ENCODE measurements at places on chromosomes 2 and 18.

DNA sequence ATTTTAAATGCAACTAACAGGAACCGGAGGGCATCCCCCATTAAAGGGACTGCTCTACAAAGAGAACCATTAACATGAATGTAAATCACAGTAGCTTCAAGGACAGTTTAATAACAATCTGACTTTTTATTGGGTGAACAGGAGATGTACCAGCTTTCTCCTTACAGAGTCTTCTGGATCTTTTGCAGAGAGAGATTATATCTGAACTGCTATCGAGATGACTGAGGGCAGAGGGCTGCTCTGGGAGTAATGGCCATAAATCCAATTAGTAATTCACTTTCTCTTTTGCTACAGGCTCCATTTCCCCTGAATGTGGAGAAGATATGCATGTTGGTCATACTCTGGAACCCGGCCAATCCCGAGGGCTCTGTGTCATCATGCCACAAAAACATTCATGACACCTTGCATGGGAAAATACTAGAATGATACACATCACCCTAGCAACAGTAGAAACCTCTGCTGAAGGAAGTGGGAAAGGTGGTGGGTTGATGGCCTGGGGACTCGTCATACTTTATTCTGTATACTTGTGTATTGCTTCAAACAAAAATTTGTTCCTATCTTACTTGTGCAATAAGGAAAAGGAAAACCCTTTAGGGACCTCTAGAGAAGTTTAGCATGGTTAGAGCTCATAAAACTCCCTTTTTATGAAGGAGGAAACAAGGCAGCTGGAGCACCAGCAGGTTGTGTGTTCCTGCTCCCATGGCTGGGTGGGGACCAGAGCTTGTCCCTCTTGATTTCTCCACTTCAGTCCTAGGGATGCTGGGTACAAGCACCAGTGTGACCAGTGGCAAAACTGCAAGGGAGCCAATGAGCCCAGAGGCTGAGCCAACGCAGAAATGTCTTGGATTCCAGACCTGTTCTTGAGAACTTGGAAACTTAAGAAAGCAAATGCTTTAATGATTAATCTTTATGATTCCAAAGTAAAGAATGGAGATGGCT, 26.0 kb downstream of the CTAGE1 start:
- DNase-seq, result no peak

GRCh38 chr18:2442006-2442405, 129.3 kb downstream of the METTL4 start:
- DNase-seq, result no peak

- no peak for DNase-seq
Observed at GRCh38 chr2:41932241-41933045, 115.4 kb upstream of the PKDCC start.

DNA sequence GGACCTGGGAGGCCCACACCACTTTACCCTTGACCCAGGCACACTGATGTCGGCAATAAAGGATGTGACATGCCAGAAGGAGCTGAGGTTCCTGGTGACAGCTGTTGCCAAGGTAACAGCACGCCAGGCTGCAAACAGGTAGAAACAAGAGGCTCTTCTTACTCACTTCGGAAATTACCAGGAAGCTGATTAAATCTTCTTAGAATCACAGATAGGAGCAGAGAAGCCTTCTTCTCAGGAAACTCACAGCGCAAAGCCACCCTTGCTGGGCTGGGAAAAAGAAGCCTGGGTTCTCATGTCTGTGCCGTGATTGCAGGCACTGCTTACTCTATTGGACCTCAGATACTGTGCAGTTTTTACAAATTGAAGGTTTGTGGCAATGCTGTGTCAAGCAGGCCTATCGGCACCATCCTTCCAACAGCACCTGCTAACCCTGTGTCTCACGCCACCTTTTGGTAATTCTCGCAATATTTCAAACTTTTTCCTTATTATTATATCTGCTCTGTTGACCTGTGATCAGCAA, 61.0 kb upstream of the TAF1B start:
- no peak for DNase-seq

DNA sequence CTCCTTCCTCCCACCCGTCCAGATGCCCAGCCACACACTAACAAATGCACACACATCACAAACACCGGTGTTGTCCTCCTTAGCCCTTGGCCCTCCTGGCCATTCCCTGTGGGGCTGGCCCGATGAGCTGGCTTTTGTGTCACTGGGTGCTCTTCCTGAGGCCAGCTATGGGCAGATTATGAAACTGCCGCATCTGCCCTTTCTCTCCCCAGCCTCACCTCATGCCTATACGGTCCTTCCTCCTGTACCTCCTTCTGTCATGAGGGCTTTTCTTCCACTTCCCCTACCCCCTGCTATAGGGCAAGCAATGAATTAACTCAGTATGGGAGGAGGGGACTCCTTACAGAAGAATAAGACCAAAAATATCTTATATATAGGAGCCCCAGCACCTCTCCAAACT, 10.3 kb upstream of the INO80C start:
- DNase-seq, result no peak

DNA sequence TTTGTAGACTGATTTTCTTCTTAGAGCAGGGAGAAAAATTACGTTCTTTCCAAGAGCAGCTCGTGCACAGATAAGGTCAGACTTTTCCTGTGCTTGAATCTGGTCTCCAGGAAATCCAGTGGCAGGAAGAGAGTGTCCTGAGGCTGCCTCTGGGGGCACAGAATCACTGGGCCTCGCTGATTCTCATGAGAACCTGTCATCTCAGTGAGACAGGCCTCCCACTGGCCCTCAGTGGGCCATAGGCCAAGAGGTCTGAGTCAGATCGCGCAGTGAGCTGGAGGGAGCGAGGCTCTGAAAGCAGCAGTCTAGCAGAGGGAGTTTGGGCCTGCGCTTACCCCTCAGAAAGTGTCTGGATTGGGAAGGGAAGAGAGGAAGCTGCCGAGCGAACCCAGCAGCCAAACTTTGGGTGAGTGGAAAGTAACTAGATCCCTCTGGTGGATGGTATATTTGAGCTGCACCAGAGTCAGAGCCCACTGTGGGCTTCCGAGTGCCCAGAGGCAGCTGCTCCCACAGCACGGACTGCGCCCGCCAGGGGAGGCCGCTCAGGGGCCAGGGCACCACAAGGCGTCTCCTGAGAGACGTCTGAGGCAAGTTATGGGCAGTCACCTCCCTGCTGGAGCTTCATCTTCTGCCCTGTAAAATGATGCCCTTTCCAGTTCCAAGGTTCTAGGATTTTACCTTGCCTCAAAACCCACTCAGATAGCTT, 8.2 kb downstream of the GDF7 start:
- no peak for DNase-seq

GRCh38 chr2:1528273-1529064, 115.2 kb downstream of the TPO start:
- no peak for DNase-seq

All from memory B cell (primary cell).